Transverse colon (tissue), 4 donors: ENCODE measurements at places on chromosomes 7 and 10. TPM values are rescaled to one million over a fixed set of nuclear protein-coding genes. Genes with fewer than 3 reads are reported as not detected.

MMP21 gene
- not detected for total RNA-seq

DIP2C gene
- total RNA-seq = 21.3 TPM

MAT1A gene
- 0.14 TPM for total RNA-seq

GLCCI1 gene
- 1.9 TPM for total RNA-seq

DNAJC30 gene
- total RNA-seq = 26.7 TPM

MBLAC1 gene
- not detected for total RNA-seq

SFRP4 gene
- 0.64 TPM for total RNA-seq

TMEM184A gene
- total RNA-seq = 85.5 TPM

AKR1C4 gene
- total RNA-seq = not detected

DYDC2 gene
- not detected for total RNA-seq

ZNF727 gene
- total RNA-seq = not detected

HPS1 gene
- total RNA-seq = 111 TPM

UBTD1 gene
- total RNA-seq = 3.5 TPM

BAIAP2L1 gene
- total RNA-seq = 59.8 TPM

PITX3 gene
- total RNA-seq = not detected

GRB10 gene
- total RNA-seq = 14.9 TPM

PURB gene
- total RNA-seq = 22.4 TPM
